Pulmonary artery endothelial cell (primary cell): ENCODE measurements at places on chromosomes 1 and 21.

DNA sequence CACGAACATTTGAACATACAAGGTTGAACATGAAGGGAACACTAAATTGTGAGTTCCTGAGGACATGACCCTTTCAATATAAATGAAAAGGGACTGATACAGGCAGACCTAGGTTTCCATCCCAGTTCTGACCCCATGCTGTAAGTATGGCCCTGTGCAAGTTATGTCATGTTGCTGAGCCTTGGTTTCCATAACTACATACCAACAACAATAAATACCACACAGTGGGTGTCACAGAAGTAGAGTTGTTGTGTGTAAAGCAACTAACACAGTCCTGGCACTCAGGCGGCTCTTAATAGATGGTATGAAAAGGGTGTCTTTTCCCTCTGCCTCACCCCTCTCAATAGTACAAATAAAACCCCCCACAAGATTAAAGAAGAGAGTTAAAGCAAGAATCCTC is 140.8 kb downstream of the LMX1A start:
- DNase-seq, result no peak

DNA sequence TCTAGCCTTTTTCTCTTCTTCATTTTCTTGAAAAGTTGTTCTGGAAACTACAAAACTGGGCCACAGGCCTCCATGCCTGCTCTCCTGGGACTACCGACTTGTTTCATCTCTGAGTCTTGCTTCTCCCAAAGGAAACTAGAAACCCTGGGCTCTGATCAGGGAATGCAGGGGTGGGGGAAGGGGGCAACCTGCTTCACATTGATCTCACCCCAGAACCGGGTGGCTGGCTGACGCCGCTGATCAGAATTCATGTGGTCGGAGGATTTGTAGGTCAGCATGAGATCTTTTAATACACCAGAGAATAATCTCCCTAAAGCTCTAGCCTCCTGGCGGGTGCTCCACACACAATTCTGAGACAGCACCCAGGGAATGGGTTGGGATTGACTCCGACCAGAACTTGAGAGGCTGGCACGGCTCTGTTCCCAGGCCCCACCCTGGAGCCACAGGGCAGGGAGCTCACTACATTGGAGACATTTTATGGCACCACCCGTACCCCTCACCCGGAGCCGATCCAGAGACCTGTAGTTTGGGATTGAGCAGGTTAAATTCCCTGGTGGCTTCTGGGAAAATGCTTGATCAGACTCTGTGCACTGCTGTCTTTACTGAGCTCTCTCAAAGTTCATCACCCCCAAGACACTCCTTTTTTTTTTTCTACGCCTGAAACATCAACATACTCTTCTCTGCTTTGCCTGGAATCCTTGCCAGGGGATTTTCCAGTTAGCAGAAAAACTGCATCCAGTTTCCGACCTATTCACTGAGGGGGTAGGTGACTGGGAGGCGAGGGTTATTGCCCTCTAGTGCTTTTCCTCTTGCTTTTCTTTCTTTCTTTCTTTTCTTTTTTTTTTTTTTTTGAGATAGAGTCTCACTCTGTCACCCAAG is 12.2 kb upstream of the ARHGEF10L start:
- no peak for DNase-seq

DNA sequence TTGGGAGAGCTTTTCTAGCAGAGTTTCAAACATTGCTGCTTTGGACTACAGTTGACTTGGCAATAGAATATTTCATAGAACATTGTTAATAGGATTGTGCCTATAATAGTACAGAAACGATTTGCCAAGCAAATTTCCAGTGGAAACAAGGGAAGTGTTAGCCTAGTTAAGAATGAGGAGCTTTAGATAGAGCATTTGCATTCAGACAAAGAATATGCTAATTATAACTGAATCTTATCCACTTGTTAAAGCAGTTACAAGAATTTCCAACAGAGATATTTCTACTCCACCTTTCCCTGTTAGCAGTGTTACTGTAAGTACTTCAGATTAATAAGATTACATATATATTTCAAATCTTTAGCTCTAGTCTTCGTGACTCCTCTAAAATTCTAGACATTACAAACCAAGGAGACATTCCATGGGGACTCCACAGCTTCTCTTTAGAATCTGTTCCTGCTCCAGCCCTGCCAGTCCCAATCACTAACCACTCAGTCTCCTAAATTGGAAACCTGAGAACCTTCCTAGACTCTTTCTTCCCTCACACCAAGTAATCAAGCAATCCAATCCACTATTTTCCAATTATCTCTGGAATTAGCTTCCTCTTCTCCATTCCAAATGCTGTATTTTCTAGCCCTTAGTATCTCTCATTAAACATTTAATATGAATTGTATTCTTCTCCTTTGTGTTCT is 141.8 kb upstream of the PBX1 start:
- no peak for DNase-seq

DNA sequence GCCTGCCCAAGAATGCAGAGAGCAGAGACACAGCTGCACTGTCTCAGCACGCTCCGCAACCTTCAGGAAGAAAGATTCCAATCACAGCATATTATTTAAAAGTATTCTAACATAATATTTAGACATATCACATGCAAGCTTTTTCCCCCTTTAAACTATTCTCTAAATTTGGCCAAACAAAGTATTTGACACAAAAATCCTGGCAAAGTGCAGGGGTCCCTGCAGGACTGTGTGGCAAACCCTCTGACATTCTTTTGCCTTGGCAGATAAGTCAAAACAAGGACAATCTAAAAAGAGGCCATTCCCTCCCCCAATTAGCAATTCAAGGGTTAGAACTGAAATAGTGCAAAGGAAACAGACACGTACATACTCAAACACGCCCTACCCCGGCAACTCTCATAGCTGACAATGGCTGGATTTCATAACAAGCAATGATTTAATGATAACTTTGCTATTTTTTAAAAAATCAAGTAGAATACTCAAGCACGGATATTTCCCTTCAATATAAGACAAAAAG is 225.3 kb downstream of the MRPL39 start:
- no peak for DNase-seq

DNA sequence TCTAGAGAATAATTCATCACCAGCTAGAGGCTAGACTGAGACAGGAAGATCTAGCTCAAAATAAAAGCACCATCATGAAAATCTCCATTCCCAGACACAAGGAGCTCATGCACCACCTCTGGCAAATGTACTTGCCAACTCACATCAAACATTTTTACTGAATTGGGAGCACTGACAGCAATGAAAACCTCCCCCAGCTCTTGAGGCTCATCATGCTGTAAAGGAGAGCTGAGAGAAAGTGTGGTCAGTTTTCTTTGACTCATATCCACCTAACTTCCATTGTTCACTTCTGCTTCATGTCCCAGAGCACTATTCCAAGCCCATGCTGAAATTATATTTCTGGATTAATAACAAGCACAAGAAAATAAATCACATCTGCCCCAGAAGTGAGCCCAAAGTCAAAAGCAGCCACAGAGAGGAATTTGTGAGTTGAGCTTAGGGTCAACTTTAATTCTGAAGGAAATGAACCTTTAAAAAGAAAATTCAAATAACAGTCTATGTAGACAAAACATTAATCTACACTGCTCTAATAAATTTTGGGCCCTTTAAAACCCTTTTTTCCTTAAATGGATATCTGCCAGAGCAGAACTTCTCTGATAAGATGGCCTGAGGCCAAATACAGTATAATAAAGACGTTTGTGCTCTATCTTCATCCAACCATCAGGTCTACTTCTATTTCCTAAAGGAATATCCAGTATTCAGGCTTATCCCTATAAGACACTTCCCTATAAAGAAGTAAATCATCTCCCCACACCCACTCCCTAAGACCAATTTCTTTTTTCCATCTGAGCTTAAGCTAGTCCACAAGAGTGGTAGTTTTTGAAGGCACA is 85.9 kb upstream of the ADAM30 start:
- DNase-seq, result no peak

DNA sequence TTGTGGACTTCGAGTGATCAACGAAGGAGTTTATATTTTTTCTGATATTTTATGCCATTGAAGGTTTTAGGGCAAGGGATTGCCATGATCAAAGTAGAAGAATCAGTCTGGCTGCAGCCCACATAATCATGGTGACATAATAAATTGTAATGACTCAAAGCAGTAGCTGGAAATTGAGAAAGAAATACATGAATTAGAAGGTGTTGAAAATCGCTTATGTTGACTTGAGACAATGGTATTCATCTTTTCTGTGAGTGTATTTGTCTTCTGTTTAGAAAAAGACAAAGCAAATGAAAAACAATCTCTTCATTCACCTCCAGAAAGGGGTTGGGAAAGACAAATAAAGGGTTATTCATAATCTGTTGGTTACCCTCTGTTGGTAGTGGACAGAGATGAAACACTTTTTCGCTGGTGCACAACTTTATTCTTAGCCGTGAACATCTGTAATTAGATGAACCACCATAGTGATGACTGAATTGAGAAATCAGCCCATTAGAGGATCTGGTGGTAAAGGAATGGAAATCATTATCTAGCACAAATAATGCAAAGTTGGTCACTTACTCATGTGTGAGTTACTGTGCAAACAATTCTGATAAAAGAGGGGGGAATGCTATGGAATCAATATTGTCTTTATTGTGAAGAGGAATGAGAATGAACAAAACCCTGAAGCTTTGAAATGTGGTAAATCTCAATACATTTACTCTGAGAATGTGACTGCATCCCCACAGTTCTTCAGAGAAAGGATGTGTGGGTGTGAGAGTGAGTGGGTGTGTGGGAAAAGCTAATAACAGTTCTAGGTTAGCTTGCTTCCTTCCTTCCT is 121.8 kb downstream of the NTNG1 start:
- no peak for DNase-seq

- no peak for DNase-seq
Measured at GRCh38 chr1:9782897-9783296, 40.9 kb downstream of the CLSTN1 start.

DNA sequence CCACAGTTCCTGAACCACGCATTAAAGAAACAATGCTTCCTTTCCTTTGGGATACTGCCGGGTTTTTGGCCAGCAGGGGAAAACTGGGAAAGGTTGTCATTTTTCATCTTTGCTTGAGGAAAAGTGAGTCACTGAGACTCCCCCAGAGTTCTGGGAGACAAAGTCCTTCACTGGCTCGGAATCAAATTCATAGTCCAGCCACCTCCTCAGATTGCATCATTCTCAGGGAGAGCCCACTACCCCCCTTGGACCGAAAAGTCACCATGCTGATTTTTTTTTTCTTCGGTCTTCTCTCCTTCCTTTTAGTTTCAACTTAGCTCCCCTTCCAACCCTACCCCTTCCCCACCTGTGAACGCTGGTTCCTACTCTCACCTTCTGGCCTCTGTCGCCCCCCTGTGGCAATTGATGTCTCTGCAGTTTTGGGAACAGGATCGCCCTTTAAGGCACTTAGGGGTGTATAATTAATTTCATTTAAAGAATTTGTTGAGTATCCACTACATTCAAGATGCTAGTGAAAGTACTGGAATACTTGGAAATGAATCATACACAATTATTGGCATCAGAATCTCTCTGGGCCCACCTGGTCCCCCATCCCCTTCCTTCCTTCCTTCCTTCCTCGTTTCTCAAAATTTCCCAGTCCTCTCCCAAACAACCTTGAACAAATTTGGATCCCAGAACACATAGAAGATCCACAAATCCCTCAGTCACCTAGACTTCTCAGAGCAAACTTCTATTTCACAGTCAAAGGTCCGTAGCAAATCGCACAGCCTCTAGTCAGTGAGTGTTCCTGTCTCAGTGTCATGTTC is 6.9 kb downstream of the ACKR1 start:
- no peak for DNase-seq

DNA sequence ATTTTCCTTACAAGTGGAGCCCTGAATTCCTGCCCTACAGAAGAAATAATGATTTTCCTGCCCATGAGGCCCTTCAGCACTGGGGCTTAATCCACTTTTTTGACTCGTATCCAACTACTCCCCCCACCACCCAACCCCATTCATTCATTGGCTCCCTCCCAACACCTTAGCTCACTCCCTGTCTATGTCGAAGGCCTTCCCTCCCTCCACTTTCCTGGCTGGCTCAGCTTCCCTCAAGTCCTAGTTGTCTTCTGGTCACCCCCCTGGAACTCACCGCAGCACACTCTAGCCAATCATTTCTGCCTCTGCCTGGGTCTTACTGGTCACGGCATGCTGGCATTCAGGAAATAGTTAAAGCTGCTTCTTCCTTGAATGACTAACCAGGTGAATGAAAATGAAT is 118.9 kb downstream of the PGBD5 start:
- no peak for DNase-seq

DNA sequence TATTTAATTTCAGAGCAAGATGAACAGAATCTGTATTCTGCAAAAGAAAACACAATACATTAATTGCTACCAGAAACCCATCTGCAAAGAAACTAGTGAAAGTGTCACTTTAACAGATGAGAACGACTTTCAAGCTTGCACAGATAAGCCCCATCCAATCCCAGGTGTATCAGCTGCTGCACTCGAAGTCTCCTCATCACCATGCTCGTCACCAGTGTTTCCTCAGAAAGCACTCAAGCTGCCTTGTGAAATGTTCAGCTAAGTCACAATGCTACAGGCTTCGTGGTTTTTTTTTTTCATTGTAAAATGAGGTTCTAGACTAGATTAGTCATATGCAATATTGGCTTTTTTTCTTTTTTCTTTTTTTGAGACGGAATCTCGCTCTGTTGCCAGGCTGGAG is 3.3 kb upstream of the TOMM20 start:
- no peak for DNase-seq

GRCh38 chr1:184157394-184157742 is 105.8 kb downstream of the TSEN15 start:
- DNase-seq, result no peak

- peak; percentile 50 for DNase-seq
Measured at GRCh38 chr1:48493970-48494769, 22.2 kb upstream of the SPATA6 start.

- no peak for DNase-seq
Measured at GRCh38 chr1:116540088-116540487, 30.7 kb downstream of the CD58 start.

DNA sequence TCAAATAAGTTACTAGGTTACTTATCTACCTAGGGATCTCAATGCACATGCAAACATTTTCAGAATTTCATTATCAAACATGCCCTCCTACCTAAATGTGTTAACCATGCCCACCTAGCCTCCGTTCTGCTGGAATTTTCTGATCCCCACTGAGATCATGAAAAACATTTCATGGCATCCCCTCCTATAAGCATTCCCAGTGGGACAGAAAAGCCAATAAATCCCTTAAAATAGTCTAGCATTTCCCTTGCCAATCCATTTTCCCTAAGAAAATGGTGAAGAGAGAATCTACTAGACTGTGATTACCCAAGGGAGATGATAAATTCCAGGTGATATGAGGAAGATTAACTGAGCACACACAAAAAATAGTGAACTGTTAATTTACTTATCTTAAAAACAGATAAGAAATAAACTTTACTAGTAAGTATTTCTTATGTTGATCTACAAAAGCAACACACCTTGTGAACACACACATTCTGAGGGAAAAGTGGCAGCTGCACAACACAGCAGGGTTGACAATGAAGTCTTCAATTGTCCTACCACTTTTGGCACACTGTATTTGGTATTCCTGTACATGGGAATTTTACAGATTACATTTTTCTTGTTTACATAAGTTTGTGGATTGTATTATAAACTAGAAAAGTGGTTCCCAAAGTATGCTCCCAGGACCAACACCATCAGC is 49.6 kb downstream of the ARID4B start:
- no peak for DNase-seq

GRCh38 chr1:7253988-7254587 is 468.8 kb downstream of the CAMTA1 start:
- no peak for DNase-seq
